NCI-H526 treated with DMSO at 0.1 percent for 48 hours (cell line): ENCODE measurements at places on chromosomes 4 and X.

GRCh38 chrX:45773572-45773971 is 572.9 kb upstream of the DIPK2B start:
- no peak for DNase-seq

DNA sequence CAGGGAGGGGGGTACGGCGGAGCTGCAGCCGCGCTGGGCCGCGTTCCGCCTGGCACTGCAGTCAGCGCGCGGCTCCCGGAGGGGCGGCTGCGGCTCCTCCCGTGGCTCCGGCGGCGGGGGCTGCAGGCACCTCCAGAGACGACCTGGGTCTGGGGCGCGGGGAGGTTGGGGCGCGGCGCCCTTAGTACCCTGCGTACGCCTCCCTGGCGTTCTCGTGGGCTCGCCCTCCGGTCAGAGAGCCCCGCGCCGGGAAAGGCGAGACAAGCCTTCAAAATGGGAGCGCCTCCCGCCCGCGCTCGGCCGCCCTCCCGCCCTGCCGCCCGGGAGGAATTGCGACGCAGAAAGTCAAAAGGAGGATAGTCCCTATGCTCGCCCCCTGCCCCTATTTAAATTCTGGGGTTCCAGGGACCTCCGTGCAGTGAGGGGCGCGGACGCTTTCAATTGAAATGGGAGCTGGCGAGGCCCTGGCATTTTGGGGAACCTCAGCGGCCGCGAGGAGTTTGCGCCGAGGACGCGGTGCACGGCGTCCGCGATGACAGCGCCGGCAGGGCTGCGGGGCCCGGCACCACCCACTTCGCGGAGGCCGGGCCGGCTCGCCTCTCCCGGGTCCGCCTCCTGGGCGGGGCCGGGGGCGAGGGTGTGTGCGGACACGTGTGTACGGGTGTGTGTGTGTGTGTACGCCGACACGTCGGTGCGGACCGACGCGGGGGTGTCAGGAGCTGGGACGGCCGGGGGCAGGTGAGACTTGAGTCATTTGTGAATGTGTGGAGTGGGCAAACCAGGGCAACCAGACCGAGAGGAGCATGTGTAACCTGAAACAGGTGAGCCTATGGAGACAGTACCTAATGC is 544 bp downstream of the HERC3 start:
- peak; percentile 37 for DNase-seq

- no peak for DNase-seq
Observed at GRCh38 chr4:140042634-140043033, 111.3 kb downstream of the MAML3 start.

- no peak for DNase-seq
Observed at GRCh38 chrX:110146521-110146920, 143.6 kb downstream of the TMEM164 start.
